8988T (cell line): ENCODE measurements at places on chromosomes 2 and 18.

- DNase-seq, result no peak
Observed at GRCh38 chr2:153479573-153479972, 1.0 kb upstream of the RPRM start.

DNA sequence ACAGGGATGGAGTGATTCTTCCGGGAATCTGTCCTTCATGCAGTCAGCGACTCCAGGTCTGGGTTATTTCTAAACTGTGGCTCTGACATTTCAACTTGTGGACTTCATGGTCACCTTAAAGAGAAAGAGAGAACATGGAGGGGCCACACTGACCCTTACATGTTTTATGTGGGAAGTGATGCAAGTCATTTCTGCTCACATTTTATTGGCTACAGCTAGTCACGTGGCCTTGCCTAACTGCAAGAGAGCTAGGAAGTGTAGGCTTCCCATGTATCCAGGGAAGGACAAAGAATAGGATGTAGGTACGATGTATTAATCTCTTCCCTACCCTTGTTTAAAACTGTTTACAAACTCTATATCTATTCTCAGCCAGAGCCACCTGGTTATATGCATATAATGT is 30.3 kb upstream of the AFTPH start:
- DNase-seq, result no peak

DNA sequence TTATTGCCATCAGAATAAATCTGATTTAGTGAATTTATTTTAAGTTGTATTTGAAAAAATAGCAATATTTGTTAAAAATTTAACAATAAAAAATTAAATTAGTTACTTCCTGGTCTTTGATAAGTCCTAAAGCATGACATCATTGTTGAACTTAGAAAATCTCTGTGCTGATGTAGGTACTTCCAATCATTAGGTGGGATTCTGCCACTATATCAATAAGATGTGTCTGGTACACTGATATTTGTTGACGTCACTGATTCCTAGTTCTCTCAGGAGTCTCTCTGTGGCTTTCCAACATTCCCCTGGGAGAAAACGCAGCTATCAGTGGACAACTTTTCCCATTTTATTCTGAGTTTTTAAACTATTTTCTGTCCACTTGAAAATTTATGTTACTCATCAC is 143.5 kb downstream of the GALNT13 start:
- DNase-seq, result no peak

DNA sequence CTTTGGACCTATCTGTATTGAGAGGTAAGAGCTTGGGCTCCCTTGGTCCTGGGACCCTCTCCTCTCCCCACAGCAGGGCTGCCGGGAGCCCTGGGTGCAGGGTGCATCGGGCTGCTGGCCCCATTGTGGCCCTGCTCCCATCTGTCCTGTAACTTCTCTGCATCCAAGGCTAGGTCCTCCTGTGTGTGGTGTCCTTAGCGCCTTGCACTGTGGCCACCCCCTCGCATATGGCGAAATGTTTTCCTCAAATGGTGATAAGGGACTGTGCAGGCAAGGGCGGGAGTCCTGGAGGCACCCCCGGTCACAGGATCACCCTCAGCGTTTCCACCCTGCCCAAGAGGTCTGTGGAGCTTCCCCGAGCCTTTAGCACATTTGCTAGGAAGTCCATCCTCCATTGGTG is 208.2 kb downstream of the SH3RF3 start:
- no peak for DNase-seq

DNA sequence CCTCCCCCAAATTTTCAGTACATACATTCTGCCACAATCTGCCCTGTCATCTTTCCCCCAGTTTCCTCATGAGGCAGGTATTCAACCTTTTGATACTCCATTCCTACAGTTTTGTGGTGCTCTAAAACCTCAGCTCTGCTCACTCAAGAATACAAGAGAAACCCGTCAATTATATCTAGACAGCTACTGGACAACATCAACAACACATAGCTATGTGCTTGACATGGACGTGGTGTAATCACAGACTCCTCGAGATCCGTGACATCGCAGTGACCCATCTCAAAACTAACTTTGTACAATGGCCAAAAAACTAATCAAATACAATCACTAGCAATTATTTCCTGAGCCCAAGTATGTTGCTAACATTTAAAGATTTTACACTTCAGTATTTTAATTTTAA is 23.6 kb downstream of the WDSUB1 start:
- DNase-seq, result no peak

DNA sequence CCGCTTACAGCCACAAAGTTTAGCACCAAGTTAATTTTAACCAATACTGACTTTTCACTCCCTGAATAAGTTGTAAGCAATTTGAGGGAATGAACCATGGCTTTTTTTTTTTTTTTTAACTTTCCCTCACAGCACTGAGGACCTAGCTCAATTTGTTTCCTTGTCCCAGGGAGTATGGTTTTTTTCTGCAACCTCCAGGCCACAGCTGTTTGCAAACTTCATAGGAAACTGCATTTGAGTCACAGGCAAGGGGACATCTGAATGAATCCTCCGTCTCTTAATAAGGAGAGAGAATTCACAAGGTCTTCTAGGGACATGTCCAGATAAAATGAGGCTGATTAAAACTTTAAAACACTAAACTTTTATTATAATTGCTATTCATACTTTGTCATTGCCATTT is 181.5 kb downstream of the GFPT1 start:
- DNase-seq, result no peak

DNA sequence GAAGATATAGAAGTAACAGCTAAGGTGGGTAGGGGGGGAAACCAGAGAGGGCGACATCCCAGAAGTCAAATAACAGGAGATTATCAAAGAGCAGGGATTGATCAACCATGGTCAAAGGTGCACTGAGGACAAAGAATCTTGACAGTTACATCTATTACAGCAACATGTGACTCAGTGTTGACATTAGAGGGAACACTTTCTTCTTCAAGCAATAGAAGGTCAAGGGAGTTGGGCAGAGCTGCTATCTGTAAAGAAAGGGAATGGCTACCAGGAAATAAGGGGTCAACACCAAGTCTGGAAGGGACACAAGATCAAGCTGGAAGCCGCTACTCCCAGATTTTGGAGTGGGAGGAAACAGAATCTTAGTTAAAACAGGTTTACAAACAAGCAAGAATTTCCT is 611.0 kb downstream of the TSN start:
- no peak for DNase-seq
